ENCODE measurements at places on chromosomes 6 and 20.

DNA sequence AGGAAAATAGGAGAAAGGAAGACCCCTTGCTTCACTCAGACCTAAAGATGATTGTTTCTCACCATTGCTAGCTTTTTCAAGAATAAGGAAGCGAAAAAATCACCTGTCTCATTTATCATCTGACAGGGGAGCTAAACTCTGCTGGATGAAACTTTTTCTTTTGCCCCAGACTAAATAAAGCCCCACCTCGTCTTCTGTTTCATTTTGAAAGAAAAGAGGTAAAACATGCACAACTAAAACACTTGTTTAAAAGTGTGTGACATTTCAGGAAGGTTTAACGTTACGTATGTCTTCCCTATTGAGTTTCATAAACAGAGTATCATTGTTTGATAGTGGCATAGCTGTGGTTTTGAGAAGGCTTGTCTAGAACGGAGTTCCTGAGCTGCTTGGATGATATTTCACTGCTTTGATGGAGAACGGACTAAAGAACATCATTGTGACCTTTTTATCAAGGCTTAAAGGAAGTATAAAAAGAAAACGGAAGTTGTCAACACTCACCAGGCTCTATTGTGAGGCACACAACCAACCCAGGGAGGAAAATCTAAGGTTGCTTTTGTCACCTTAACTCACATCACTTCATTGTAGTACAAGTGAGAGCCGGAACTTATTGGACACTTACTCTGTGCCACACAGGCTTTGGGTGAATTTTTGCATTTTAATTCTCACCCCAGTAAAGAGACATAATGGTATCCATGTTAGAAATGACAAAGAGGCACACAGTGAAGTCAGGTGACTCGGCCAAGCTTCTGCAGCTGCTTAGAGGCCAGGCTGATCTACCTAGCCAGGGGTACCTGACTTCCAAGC lies 29.5 kb downstream of the TSHZ2 start:
- peak overlapping the region; percentile 68 for H3K4me3 ChIP-seq
- H3K27ac ChIP-seq = peak overlapping the region; percentile 64
- H3K27me3 ChIP-seq = no peaks in the 10 kb centered on the region
- H3K36me3 ChIP-seq = peaks cover 3% of the 10 kb centered on the region

- H3K27ac ChIP-seq = no peak overlapping the region
- H3K4me1 ChIP-seq = peaks cover 21% of the 10 kb centered on the region
- no peak for DNase-seq
These were observed 8.8 kb upstream of the GJA1 start for GRCh38 chr6:121426686-121427085.

DNA sequence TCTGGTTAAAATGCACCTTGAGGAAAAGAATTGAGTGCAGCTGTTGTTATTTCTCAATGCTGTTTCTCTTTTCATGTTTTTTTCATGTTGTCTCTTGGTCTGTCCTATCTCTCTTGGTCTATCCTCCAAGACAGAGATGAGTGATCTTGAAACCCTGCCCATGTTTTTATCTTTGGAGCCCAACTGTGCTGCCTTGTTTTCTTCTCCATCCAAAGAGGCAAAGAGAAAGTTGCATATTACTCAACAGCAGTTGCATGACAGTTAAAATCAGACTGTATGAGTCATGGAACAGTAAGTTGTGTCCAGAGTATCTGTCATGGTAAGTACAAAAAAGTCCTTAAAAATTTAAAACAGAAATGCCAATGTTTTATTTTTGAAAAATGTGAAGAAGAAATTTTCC lies 26.2 kb downstream of the BCAS1 start:
- no peaks in the 10 kb centered on the region for H3K36me3 ChIP-seq
- no peaks in the 10 kb centered on the region for H3K27me3 ChIP-seq
- no peak for DNase-seq
- H3K4me3 ChIP-seq = no peak overlapping the region
- no peaks in the 10 kb centered on the region for H3K4me1 ChIP-seq

DNA sequence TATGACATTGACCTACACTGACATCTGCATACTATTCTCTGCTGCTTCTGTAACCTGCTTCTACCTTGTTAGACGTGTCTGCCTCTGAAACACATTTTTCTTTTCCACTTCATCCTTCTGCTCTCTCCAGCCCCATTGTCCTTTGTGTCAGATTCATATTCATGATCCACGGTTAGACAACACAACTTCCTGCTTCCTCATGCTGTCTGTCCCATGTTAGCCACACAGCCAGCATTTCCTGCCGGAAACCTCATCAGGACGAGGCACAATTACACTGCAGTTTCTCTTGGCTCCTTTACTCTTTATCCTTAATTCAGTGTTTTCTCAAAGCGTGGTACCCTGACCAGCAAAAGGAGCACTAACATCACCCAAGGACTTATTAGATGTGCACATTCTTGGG lies 150.2 kb downstream of the TBC1D7 start:
- no peaks in the 10 kb centered on the region for H3K36me3 ChIP-seq
- no peak overlapping the region for H3K27ac ChIP-seq
- H3K27me3 ChIP-seq = peaks cover 11% of the 10 kb centered on the region
- DNase-seq = no peak
- no peak overlapping the region for H3K4me3 ChIP-seq

- H3K4me1 ChIP-seq = peaks cover 34% of the 10 kb centered on the region
- no peaks in the 10 kb centered on the region for H3K36me3 ChIP-seq
- DNase-seq = no peak
- no peaks in the 10 kb centered on the region for H3K27me3 ChIP-seq
These were observed 563.3 kb upstream of the MAP3K7 start for GRCh38 chr6:91149956-91150705.

DNA sequence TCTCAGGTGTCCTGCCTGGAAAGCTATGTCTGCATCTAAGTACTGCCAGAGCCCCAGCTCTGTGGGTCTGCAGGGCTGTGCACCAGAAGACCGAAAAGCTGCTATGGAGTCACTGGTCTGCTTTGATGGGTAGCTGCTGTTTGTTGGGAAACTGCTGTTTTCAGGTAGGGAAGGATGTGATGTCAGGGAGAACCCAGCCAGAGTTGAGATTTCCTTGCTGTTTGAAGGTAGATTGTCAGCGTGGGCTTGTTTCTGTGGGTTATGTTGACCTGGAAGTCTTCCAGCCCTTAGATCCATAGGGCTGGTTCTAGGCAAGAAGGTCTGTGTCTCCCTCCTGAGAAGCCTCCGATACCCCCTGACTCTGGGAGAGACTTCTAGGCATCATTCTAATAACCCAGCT lies 12.2 kb upstream of the SHLD1 start:
- peaks cover 5% of the 10 kb centered on the region for H3K27me3 ChIP-seq
- no peak for DNase-seq
- H3K4me3 ChIP-seq = no peak overlapping the region
- H3K4me1 ChIP-seq = no peaks in the 10 kb centered on the region

GRCh38 chr20:49784291-49784690 lies 28.3 kb upstream of the SLC9A8 start:
- DNase-seq = no peak
- H3K27ac ChIP-seq = no peak overlapping the region
- no peaks in the 10 kb centered on the region for H3K4me1 ChIP-seq
- no peak overlapping the region for H3K4me3 ChIP-seq

- no peak overlapping the region for H3K4me3 ChIP-seq
- no peak overlapping the region for H3K27ac ChIP-seq
- H3K27me3 ChIP-seq = peaks cover 33% of the 10 kb centered on the region
- H3K36me3 ChIP-seq = no peaks in the 10 kb centered on the region
- H3K4me1 ChIP-seq = peaks cover 5% of the 10 kb centered on the region
- DNase-seq = no peak
These were observed 1.4 kb downstream of the NPBWR2 start for GRCh38 chr20:64105846-64106434.

DNA sequence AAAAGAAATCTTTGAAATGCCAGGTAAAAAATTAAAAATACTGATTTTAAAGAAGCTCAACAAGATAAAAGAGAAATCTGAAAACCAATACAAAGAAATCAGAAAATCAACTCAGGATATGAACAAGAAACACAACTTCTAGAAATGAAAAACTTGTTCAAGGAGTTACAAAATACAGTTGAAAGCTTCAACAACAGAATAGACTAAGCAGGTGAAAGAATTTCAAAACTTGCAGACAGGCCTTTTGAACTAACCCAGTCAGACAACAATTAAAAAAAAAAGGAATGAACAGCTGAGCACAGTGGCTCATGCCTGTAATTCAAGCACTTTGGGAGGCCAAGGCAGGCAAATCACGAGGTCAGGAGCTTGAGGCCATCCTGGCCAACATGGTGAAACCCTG lies 57.8 kb downstream of the PDSS2 start:
- no peak overlapping the region for H3K27ac ChIP-seq
- no peak for DNase-seq
- H3K27me3 ChIP-seq = no peaks in the 10 kb centered on the region
- no peaks in the 10 kb centered on the region for H3K4me1 ChIP-seq
- no peak overlapping the region for H3K4me3 ChIP-seq

DNA sequence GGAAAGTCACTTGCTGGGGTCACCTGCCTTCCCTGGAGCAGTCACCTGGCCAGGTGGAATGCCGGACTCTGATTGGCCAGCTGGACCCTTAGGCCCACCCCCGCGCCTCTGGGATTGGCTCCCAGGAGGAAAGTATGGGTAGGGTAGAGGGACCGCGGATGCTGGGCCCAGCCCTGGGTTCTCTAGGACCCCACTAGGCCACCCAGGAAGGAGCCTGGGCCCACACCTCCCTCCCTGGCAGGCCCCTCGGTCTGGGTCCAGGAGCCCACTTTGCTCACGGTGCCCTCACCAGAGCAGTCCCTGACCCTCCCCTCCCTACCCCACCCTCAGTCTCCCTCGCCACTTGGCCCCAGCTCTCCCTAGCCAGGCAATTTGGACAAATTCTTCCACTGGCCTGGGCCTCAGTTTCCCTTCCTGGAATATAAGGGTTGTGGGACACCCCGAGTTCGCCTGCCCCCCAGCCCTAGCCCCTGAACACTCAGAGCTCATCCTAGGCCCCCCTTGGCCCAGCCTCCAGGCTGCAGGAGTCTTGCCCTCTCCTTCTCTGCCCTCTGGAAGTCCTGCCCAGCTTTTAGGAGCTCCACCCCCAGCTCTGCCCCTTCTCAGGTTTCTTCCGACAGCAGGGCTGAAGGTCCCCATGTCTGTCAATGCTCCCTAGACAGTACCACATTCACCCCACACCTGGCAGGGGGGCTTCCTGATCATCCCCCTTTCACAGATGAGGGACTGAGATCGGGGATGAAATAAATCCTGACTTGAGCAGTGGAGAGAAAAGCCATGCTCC lies 299.6 kb downstream of the TAF4 start:
- H3K36me3 ChIP-seq = no peaks in the 10 kb centered on the region
- no peaks in the 10 kb centered on the region for H3K4me1 ChIP-seq
- no peak overlapping the region for H3K27ac ChIP-seq
- no peak for DNase-seq
- H3K27me3 ChIP-seq = peaks cover 11% of the 10 kb centered on the region

- H3K27ac ChIP-seq = peak overlapping the region; percentile 97
- no peak for DNase-seq
- peak overlapping the region; percentile 92 for H3K4me3 ChIP-seq
- H3K36me3 ChIP-seq = no peaks in the 10 kb centered on the region
These were observed 25.2 kb downstream of the GPX6 start for GRCh38 chr6:28490205-28490890.

DNA sequence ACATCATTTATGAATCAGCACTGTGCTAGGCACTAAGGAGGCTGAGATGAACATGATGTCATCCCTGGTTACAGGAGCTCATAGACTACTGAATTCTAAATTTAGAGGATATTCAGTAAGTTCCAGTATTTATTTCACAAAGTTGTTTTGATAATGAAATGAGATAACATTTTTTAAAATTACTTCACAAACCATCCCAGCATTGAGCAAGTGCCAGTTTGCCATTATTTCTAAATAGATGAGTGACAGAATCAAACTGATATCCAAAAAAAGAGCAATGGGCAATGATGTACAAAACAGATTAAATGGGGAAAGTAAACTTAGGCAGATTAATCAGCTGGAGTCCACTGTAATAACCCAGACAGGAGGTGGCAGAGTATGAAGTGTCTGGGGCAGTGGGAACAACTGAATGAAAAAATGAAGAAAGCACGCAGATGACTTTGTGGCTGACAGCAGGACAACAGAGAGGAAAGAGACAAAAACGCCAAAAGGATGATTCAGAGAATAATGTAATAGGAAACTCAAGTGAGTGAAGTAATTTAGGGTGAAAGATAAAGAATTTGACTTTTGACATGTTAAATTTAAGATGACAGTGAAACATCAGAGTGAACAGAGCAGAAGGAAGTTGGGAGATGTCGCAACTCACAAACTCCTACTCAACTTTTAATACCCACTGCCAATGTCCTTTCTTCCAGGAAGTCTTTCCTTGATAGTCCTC lies 70.2 kb downstream of the RCAN2 start:
- H3K36me3 ChIP-seq = no peaks in the 10 kb centered on the region
- no peak for DNase-seq
- no peak overlapping the region for H3K4me3 ChIP-seq
- H3K27ac ChIP-seq = no peak overlapping the region
- H3K27me3 ChIP-seq = no peaks in the 10 kb centered on the region
- peaks cover 5% of the 10 kb centered on the region for H3K4me1 ChIP-seq

DNA sequence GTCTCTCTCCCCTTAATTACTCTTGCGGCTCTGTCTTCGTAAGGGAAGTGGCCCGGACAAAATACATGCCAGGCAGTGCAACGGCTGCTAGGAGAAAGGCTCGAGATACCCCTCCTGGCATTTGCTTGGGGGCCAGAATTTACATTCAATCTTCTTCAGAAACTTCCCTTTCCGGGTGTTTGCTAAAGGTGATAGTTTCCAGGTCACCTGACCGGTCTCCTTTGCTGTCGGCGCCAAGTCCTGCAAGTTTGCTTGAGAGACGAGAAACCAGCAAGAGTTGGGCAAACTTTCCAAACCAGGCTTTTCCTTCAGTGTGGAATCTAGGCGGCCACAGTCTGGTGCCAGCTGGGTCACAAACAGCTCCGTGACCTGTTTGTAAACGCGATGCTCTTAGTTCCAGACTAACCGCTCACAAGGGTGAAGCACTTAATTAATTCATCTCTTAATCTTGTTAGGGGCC lies 563 bp upstream of the SRSF3 start:
- DNase-seq = no peak
- H3K36me3 ChIP-seq = peaks cover 38% of the 10 kb centered on the region
- peaks cover 26% of the 10 kb centered on the region for H3K4me1 ChIP-seq
- peak overlapping the region; percentile 99 for H3K4me3 ChIP-seq
- H3K27me3 ChIP-seq = peaks cover 11% of the 10 kb centered on the region

DNA sequence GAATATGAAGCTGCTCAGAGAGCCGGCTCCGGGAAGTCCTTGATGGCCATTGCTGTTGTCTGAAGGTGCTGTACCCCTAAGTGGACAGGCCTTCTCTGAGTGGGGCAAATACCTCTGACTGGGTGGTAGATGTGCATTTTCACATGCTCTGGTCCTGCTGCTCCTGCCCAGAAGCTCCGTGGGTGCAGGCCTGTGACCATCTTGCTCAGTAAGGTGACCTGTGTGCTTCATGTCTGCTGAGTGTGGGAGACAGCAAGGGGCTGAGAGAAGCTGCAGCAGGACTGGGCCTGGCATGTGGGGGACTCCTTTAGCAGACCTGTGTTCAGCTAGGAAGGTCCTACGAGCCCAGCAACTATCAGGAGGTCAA lies 5.0 kb downstream of the SPATA2 start:
- DNase-seq = no peak
- H3K4me3 ChIP-seq = no peak overlapping the region
- peak overlapping the region; percentile 82 for H3K27ac ChIP-seq
- H3K27me3 ChIP-seq = no peaks in the 10 kb centered on the region
- H3K36me3 ChIP-seq = peaks cover 9% of the 10 kb centered on the region
